H1 (cell line): ENCODE measurements at places on chromosomes 13 and 19. TPM values are rescaled to one million over a fixed set of nuclear protein-coding genes. Genes with fewer than 3 reads are reported as not detected.

GRCh38 chr13:113939129-113939943 is 34.5 kb downstream of the C13orf46 start:
- no peak for DNase-seq
- H3K36me3 ChIP-seq: no peaks in the 10 kb centered on the region
- no peak overlapping the region for H3K4me3 ChIP-seq
- no peak overlapping the region for H3K27ac ChIP-seq

DNA sequence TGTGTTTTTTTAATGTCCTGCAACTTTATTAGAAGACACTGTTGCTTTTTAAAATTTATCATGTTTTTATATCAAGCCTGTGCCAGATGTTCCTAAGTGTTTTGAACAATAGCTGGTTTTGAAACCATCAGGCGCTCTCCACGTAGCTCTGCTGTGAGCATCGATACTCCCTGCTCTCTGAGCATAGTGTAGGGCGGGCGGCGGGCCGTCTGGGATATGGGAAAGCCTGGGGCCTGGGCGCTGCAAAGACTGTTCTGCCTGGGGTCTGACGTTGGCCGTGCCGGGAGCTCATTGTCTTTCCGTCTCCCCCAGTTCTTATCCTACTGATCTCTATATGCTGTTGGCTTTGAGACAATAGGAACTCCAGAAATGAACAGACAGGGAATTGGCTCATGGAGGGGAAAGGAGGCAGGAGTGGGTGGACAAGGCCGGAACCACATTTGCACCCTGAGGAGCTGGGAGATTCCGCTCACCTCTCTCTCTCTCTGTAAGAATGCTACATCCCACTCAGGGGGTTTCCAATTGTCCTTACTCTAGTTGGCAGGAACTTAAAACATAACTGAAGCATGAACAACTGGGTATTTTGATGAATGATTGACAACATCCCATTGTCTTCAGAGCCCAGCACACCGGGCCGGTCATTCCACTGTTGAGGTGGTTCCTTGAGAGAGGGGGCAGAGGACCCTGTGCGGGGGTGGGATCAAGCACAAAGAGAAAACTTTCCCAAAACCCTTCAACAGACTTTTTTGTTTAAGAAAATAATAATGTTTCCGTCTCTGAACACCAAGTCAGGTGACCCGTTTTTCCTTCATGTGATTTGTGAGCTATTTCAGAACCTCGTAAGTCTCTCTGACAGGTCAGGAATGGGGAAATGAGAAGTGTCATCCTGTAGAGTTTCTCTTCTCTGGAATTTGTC is 64.7 kb downstream of the COL4A2 start:
- no peak for DNase-seq
- no peak overlapping the region for H3K27ac ChIP-seq
- H3K36me3 ChIP-seq: no peaks in the 10 kb centered on the region
- H3K27me3 ChIP-seq: no peaks in the 10 kb centered on the region
- H3K4me3 ChIP-seq: no peak overlapping the region
- no peaks in the 10 kb centered on the region for H3K4me1 ChIP-seq

- H3K36me3 ChIP-seq: peaks cover 9% of the 10 kb centered on the region; the same call in 1 of the 2 replicates
- peak overlapping the region; percentile 85 for H3K4me3 ChIP-seq
- no peak for DNase-seq
- peaks cover 11% of the 10 kb centered on the region for H3K4me1 ChIP-seq
- H3K27me3 ChIP-seq: no peaks in the 10 kb centered on the region
Observed at GRCh38 chr19:2426611-2427428, 566 bp downstream of the TIMM13 start.

HNRNPA1L2 gene
- total RNA-seq: 7.3 and 8.9 TPM in 2 replicates

DNA sequence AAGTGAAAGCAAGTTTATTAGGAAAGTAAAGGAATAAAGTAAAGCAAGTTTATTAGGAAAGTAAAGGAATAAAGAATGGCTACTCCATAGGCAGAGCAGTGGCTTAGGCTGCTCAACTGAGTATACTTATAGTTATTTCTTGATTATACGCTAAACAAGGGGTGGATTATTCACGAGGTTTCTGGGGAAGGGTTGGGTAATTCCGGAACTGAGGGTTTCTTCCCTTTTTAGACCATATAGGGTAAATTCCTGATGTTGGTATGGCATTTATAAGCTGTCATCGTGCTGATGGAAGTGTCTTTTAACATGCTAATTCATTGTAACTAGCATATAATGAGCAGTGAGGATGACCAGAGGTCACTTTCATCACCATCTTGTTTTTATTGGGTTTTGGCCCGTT is 194.3 kb downstream of the DLEU7 start:
- H3K27me3 ChIP-seq: peaks cover 1% of the 10 kb centered on the region
- no peak overlapping the region for H3K4me3 ChIP-seq
- H3K36me3 ChIP-seq: no peaks in the 10 kb centered on the region
- no peak for DNase-seq
- H3K27ac ChIP-seq: no peak overlapping the region

DNA sequence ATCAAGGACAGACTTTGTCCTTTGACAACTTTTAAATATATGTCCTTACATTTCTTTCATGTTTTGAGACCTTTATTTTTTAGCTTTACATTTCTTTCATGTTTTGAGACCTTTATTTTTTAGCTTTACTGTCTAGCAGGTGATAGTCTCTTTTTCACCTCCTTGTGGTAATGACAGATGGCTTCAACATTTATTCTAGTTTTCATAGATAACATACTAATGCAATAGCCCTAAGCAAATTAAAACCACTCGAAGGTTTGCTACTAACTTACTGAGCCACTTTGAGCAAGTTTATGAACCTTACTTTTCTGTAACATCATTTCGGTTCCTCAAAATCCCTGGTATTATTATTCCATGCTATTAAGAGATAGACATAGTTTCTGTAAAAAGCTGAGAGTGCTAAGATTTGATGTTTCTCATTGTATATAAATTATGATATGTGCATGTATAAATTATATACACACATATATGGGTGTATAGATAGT is 4.5 kb downstream of the DACH1 start:
- H3K27me3 ChIP-seq: peaks cover 10% of the 10 kb centered on the region
- DNase-seq: no peak
- H3K4me3 ChIP-seq: no peak overlapping the region
- 0 out of 2 replicates have a peak, but pooled peaks cover 2% of the 10 kb centered on the region for H3K4me1 ChIP-seq

- peaks cover 23% of the 10 kb centered on the region for H3K27me3 ChIP-seq
- H3K36me3 ChIP-seq: no peaks in the 10 kb centered on the region
- H3K27ac ChIP-seq: no peak overlapping the region
- no peaks in the 10 kb centered on the region for H3K4me1 ChIP-seq
- no peak overlapping the region for H3K4me3 ChIP-seq
Observed at GRCh38 chr19:13089139-13089856, 13.4 kb downstream of the LYL1 start.

DNA sequence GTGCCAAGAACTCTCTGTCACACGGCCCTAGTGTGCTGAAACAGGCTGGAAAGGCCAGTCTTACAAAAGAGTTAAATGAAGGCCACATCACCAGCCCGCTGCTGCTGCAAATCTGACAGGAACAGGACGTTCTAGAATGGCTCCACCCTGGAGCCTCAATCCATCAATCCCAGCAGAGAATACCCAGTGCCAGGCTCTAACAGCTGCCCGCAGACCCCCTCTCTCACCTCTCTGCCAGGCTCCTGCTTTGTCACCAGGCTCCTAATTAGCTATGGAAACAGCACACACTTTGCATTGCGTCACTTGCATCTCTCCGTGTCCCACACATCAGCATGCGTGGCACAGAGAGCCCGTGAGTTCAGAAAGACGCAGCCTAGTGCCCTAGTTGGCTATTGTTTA is 314.1 kb downstream of the FOXO1 start:
- H3K27ac ChIP-seq: no peak overlapping the region
- H3K4me3 ChIP-seq: no peak overlapping the region
- no peaks in the 10 kb centered on the region for H3K36me3 ChIP-seq
- H3K27me3 ChIP-seq: no peaks in the 10 kb centered on the region; the same call in 1 of the 2 replicates
- peaks cover 2% of the 10 kb centered on the region for H3K4me1 ChIP-seq

- no peaks in the 10 kb centered on the region for H3K36me3 ChIP-seq
- H3K4me3 ChIP-seq: no peak overlapping the region
- no peak for DNase-seq
- H3K27ac ChIP-seq: peak overlapping the region; percentile 69; the same call in 1 of the 2 replicates
Observed at GRCh38 chr19:54317108-54317964, 4.4 kb upstream of the LILRA5 start.

GRCh38 chr13:61670384-61671161 is 254.9 kb upstream of the PCDH20 start:
- no peaks in the 10 kb centered on the region for H3K36me3 ChIP-seq
- H3K27me3 ChIP-seq: no peaks in the 10 kb centered on the region

DNA sequence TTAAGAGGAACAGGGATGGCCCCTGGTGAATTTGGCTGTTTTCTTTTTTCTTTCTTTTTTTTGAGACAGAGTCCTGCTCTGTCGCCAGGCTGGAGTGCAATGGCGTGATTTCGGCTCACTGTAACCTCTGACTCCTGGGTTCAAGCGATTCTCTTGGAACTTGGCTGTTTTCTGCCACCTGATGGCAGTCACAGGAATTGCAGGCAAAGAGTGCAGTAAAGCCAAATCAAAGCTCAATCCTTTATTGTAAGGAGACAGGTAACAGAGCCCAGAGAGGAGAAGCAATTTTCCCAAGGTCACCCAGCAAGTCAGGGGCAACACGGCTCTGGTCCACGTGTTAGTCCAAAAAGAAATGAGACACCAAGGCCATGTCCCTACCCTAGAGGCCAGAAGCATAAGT is 6.2 kb downstream of the TINCR start:
- H3K27ac ChIP-seq: no peak overlapping the region
- H3K4me3 ChIP-seq: no peak overlapping the region
- H3K4me1 ChIP-seq: no peaks in the 10 kb centered on the region

C19orf47 gene
- 16.5 and 17.8 TPM in 2 replicates for total RNA-seq

DNA sequence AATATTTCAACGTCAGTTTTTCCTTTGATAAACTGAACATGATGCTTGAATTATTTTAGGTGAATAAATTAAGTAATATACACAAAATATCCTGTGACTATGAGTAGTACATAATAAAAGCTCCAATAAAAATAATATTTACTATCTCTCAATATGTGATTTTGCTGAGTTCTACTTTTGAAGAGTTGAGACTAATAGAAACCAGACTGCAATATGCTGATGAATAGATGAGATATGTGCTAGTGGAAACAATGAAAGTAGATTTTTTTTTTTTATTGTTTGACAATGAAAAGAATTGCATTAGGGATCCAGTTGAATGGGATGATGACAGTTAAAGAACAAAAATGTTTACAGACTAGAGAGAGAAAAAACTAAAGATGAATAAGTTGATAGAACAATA is 16.4 kb upstream of the PCDH20 start:
- H3K36me3 ChIP-seq: no peaks in the 10 kb centered on the region; the same call in 1 of the 2 replicates
- no peaks in the 10 kb centered on the region for H3K27me3 ChIP-seq
- H3K4me1 ChIP-seq: no peaks in the 10 kb centered on the region; the same call in 1 of the 2 replicates
- H3K27ac ChIP-seq: no peak overlapping the region
- no peak overlapping the region for H3K4me3 ChIP-seq
- DNase-seq: no peak

GRCh38 chr13:89496478-89496877 is 1825.3 kb downstream of the SLITRK5 start:
- H3K27ac ChIP-seq: no peak overlapping the region
- no peak overlapping the region for H3K4me3 ChIP-seq
- no peaks in the 10 kb centered on the region for H3K27me3 ChIP-seq
- no peaks in the 10 kb centered on the region; the same call in 1 of the 2 replicates for H3K4me1 ChIP-seq

DNA sequence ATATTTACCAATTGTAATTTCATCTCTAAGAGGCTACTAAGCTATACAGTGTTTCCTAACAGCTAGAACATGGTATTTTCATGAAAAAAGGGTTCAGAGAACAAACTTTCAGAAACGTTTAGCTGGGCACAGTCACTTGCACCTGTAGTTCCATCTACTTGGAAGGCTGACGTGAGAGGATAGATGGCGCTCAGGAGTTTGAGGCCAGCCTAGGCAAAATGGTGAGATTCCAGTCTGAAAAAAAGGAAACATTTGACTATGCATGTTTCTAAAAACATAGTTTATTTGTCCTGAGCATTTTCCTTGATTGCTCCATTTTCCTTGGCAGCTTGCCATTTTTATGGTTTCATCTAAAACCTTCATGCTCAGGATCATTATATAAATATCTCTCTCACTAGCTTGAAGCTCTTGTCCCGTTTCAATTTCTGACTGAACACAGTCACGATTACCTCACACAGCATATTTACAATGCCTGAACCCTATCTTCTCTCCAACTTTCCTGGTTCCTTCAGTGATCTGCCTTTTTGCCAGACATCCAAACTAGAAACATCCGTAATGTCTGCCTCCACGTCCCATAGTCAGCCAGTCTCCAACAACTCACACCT is 200.8 kb downstream of the RGCC start:
- H3K4me1 ChIP-seq: no peaks in the 10 kb centered on the region
- DNase-seq: no peak
- no peaks in the 10 kb centered on the region for H3K27me3 ChIP-seq
- H3K36me3 ChIP-seq: no peaks in the 10 kb centered on the region

GRCh38 chr19:49712397-49712859 is 21.5 kb downstream of the CPT1C start:
- no peak overlapping the region for H3K27ac ChIP-seq
- H3K27me3 ChIP-seq: no peaks in the 10 kb centered on the region
- peak; percentile 74 for DNase-seq
- peaks cover 8% of the 10 kb centered on the region for H3K36me3 ChIP-seq

C1QTNF9B gene
- not detected in 2 replicates for total RNA-seq

DNA sequence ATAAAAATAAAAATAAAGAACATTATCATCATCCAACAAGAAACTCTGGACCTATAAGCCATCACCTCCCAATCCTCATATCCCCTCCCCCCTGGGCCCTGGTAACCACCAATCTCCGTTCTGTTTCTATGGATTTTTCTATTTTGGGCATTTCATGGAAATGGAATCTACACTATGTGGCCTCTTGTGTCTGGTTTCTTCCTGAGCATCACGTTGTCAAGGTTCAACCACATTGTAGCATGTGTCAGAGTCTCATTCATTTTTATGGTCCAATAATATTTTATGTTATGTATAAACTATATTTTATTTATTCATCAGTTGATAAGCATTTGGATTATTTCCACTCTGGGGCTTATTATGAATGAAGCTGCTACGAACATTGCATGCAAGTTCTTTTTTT is 26.9 kb downstream of the SULT2B1 start:
- H3K27ac ChIP-seq: no peak overlapping the region
- H3K4me1 ChIP-seq: no peaks in the 10 kb centered on the region
- no peak overlapping the region for H3K4me3 ChIP-seq
- no peaks in the 10 kb centered on the region for H3K36me3 ChIP-seq

ZNF264 gene
- total RNA-seq: 20.0 and 22.9 TPM in 2 replicates

C19orf81 gene
- 11.7 and 14.2 TPM in 2 replicates for total RNA-seq

- no peak overlapping the region for H3K27ac ChIP-seq
- H3K4me1 ChIP-seq: no peaks in the 10 kb centered on the region
- H3K27me3 ChIP-seq: no peaks in the 10 kb centered on the region
- DNase-seq: no peak
- H3K36me3 ChIP-seq: no peaks in the 10 kb centered on the region
Observed at GRCh38 chr13:19068691-19069090, 112.9 kb downstream of the TUBA3C start.

- no peak overlapping the region for H3K27ac ChIP-seq
- no peaks in the 10 kb centered on the region for H3K27me3 ChIP-seq
- no peak overlapping the region for H3K4me3 ChIP-seq
Observed at GRCh38 chr13:94063096-94063495, 416.4 kb downstream of the DCT start.

- no peak overlapping the region for H3K27ac ChIP-seq
- no peak for DNase-seq
- H3K4me3 ChIP-seq: no peak overlapping the region
- no peaks in the 10 kb centered on the region for H3K27me3 ChIP-seq
Observed at GRCh38 chr19:19948800-19949199, 48.1 kb downstream of the ZNF93 start.

- no peak overlapping the region for H3K4me3 ChIP-seq
- no peak for DNase-seq
- no peaks in the 10 kb centered on the region for H3K27me3 ChIP-seq
- H3K4me1 ChIP-seq: no peaks in the 10 kb centered on the region
Observed at GRCh38 chr13:107277911-107278310, 710.0 kb upstream of the ARGLU1 start.

GRCh38 chr13:44199627-44200207 is 173.9 kb upstream of the SERP2 start:
- no peak overlapping the region for H3K4me3 ChIP-seq
- H3K36me3 ChIP-seq: no peaks in the 10 kb centered on the region
- H3K4me1 ChIP-seq: no peaks in the 10 kb centered on the region; the same call in 1 of the 2 replicates
- no peaks in the 10 kb centered on the region for H3K27me3 ChIP-seq
- DNase-seq: no peak

EID2B gene
- 2.4 and 3.4 TPM in 2 replicates for total RNA-seq
